ENCODE measurements at places on chromosomes 5 and 9.

- DNase-seq = no peak
Observed at GRCh38 chr9:38185647-38186403, 116.8 kb upstream of the SHB start.

GRCh38 chr5:32709750-32710549, 1.2 kb upstream of the NPR3 start:
- no peak for DNase-seq

- DNase-seq = no peak
Observed at GRCh38 chr9:93665637-93666438, 89.5 kb downstream of the PHF2 start.

- no peak for DNase-seq
Observed at GRCh38 chr5:40106847-40107246, 572.9 kb upstream of the PTGER4 start.

- DNase-seq = no peak
Observed at GRCh38 chr9:20041697-20042081, 252.9 kb upstream of the SLC24A2 start.

- DNase-seq = no peak
Observed at GRCh38 chr5:126947146-126948010, 83.0 kb downstream of the MARCHF3 start.

DNA sequence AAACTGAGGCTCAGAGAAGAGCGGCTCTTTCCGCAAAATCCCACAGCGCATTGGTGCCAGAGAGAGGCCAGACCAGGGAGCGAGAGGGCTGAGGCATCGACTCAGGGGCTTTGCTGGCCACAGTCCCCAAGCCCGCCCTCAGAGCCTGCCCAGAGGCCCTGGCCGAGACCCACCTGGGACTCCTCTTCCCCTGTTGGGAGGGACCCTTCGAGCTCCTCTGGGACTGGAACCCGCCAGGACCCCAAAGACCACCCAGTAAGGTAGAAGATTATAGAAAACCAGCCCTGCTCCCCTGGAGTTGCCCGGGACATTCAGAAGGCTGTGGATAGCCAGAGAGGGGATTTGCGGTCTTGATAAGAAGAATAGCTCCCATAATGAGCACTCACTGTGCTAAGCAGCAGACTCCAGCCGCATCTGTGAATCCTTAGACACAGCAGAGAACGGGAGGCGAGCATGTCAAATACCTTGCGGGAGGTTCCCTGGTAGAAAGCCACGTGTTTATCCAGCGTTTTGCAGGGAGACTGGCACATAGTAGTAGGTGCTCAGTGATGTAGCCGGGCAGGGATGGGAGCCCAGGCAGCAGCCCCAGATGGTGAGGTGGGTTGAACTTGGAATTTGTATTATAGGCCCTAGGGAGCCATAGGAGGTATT, 651 bp upstream of the AK1 start:
- no peak for DNase-seq

DNA sequence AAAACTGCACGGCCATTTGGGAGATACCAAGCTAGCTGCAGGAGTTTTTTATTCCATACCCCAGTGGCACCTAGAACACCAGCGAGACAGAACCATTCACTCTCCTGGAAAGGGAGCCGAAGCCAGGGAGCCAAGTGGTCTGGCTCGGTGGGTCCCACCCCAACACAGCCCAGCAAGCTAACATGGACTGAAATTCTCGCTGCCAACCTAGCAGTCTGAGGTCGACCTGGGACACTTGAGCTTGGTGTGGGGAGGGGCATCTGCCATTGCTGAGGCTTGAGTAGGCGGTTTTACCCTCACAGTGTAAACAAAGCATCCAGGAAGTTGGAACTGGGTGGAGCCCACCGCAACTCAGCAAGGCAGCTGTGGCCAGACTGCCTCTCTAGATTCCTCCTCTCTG, 108.9 kb upstream of the CHD1 start:
- DNase-seq = peak; percentile 15

GRCh38 chr5:180128671-180129261, 57.2 kb upstream of the RNF130 start:
- no peak for DNase-seq

DNA sequence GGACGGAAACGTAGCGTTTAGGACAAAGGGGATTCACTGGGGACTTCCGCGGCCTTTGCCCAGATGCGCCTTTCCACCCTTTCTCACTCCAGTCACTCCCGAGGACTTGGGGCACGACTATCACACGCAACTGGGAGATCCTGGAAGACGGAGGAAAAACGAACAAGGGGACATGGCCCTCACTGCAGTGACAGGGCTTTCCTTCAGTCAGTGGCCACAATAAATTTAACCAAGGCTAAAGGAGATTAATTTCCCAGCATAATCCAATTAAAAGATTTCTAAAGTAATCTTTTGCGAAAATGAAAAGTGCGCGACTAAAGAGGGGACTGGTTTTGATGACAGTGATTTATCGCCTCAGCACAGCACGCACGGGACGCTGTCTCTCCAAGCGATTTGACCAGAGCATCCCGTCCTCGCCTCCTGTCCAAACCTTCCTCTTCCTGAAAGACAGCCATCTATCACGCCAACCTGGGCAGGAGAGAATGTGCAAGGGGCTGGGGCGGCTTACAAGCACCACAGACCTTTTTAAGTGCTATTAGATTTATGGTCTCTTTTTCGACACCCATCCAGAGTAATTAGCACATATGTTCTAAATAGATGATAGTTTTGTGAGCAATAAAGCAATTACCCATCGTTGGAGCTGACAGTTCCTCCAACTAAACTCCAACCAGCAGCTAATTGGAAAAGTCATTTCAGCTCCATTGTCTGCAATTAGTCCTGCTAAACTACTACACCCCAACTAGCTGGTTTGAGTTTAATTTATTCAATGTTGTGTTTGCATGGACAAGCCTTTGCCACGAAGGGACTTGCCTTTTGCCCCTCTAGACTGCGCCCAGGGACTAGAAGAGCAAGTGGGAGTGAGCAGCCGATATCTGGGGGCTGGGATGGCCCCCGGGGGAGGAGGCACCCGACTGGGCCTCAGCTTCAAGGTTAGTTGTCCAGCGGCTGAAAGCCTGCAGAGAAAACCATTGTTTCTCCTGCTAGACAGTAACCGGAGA, 7.4 kb downstream of the NR2F1-AS1 start:
- DNase-seq = no peak

Measured in stimulated activated CD8-positive, alpha-beta memory T cell treated with anti-CD3 and anti-CD28 coated beads, Interleukin-12 subunit alpha, Interleukin-12 subunit beta, amount 100 ng/mL, for 4 hours (primary cell).